ENCODE measurements at places on chromosomes 16 and 17.

- no peak for DNase-seq
Observed at GRCh38 chr16:81053761-81054160, 18.1 kb downstream of the ATMIN start.

GRCh38 chr17:34755371-34755770, 176.0 kb downstream of the TMEM132E start:
- DNase-seq, result no peak

DNA sequence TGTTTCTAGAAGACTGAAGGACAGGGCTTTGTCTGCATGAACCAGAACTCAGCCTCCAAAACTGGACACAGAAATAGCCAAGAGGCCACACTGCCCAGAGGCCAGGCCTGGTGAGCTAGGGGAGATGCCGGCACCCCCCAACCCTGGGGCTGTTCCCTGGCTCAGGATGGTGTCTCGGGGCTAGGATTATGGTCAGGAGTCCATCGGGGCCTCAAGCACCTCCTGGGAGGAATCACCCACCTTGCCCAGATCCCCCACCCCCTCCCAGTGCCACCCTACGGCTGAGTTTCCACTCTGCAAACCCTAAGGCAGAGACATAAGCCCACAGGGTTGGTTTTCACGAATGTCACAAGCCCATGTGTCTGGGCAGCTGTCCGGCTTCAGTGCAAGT, 37.2 kb downstream of the SLC7A5 start:
- DNase-seq, result no peak

GRCh38 chr17:64087252-64088005, 42.5 kb downstream of the ERN1 start:
- DNase-seq, result no peak

DNA sequence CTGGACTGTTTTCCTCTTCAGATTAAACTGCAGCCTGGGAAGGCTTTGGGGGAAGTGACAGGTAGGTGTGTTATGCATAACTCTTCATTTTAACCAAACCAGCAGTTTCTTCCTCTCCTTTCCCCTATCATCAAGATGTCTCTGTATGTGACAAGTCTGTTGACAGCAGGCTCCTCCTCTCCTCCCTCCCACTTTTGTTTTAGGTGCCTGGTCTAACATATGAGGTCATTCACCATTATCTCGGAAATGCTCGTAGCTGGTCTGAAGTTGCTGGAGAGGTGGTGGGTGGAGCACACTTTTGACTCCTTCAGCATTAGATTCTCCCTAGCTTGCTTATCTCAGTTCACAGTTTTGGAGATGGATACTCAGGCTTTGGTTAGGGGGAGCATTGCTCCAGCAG, 571.0 kb upstream of the EEF2KMT start:
- DNase-seq, result no peak

DNA sequence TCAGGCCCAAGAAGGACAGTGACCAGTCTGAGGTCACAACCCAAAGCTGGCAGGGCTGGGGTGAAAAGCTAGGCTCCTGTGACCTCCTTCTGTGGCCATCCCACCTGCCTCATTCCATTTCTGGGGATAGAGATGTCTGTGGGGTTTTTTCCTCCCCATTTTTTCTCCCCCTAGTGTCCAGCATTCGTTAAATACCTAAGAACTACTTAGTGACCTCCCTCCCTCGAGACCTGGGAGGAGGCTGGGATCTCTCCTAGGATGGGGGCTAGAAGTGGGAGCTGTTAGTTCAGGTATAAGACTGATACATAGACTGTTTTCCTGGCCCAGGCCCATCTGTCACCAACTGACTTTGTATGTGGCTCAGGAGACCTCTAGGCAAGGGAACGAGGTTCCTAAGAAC, 20.5 kb upstream of the STAC2 start:
- DNase-seq, result no peak

DNA sequence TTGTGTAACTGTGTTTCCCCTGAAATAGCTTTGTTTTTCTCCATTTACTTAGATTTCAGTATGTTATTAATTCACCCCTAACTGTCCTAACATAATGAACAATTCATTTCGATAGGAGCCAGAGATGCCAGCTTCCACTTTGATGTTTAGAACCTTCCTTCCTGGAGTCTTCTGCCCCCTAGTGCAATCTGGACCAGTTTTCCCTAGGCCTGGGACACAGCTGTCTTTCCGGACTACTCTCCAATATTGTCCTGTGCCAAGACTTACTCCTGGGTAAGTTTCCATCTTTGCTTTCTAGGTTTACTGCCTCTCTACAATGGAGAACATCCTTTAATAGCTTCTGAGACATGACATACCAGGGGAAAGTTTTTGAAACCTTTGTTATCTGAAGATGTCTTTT, 12.8 kb downstream of the RECQL5 start:
- DNase-seq, result no peak

DNA sequence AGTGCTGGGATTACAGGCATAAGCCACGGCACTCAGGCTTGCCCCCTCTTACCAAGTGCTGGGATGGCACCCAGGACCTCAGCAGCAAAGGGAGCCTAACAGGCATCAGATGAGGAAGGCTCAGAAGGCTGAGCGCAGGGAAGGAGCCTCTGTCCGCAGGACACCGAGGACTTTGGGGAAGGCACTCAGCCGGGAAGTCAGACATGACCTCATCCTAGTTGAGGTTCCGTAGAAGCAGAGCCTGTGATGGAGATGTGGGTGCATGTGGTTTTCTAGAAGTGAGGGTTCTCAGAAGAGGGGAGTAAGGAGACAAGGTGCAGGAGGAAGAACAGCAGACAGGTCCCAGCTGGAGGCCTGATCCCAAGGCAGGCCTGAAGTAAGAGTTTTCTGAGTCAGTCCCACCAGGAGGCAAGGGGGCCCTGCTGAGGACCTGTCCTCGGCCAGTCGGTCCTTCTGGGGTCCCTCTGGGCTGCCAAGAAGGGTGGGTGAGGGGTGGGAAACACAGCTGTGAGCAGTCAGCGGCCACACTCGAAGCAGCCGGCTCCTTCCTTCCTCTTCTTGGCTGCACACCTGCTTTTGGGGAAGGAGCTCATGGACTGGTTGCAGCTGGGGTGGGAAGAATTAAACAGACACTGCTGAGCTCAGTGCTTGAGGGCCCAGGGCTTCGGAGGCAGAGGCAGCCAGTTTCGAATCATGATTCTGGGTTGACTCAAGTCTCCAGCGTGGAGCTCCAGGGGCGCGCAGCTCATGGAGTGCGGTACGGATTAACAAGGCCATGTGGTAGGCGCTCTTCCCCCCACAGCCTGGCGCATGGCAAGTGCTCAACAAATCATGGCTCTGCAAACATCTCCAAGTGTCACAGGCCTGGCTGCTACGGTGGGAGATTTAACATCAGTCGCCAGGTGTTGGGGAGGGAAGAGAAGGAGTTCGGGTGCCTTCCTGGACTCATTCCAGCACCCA, 38.9 kb upstream of the SNN start:
- no peak for DNase-seq
